ENCODE measurements at places on chromosomes 6 and 20. TPM values are rescaled to one million over a fixed set of nuclear protein-coding genes. Genes with fewer than 3 reads are reported as not detected.

GSTA4 gene
- 72.9 TPM for total RNA-seq

DNA sequence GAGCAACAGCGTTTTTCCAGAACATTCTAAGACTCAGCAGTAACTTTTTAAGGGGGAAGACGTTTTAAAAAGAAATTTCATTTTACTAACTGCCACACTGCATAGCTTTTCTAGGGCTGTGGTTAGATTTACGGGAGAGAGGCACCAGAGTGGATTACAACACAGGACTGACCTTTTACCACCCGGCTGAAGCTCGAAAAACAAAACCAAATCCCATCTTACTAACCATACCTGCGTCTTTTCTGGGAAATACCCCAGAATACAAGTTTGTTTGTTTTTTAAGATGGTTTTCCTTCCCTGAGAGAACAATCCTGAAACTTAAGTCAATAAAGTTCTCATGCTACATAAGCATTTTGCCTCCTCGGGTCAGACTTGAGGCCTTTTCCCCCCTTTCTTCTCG, 209.3 kb upstream of the SOX4 start:
- DNase-seq = no peak

DNA sequence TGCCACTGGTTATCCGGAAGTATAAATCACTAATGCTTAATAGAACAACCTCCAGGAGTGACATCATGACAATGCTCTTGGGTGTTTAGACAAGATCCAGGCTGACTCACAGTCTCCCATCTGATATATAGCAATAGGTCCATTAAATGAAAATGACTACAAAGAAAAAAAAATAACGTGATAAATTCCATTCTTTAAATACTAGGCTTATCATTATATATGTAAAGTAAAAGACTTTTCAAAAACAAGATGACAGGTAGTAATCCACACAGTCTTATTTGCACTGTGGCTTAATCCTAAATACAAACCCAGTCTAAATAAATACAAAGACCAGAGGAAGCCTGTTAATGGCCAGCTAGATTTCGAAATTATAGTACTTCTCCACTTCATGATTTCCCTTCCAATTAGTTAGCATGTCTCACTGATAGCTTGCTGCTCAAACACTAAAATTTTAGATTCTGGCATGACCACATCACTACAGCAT, 149.1 kb upstream of the BEND3 start:
- DNase-seq = no peak

SSTR4 gene
- not detected for total RNA-seq

XKR7 gene
- total RNA-seq = 4.9 TPM

All from type B pancreatic cell (in vitro differentiated cells).